GM12878 (cell line): ENCODE measurements at places on chromosomes 4 and X. TPM values are rescaled to one million over a fixed set of nuclear protein-coding genes. Genes with fewer than 3 reads are reported as not detected.

- DNase-seq = no peak
These were observed 220.4 kb downstream of the SPRY1 start for GRCh38 chr4:123616951-123617461.

- no peak for DNase-seq
These were observed 64.3 kb downstream of the RASL11B start for GRCh38 chr4:52926196-52926974.

The PRRG3 gene
- not detected in 2 replicates for total RNA-seq

- no peak for DNase-seq
These were observed 16.5 kb upstream of the SYNPO2 start for GRCh38 chr4:118872181-118872580.

The IL2 gene
- 0.66 and 1.2 TPM in 2 replicates for total RNA-seq

The PNMA6A gene
- not detected in 2 replicates for total RNA-seq
